ENCODE measurements at places on chromosomes 11 and 22.
A peak's percentile ranks its signal among the peaks of the same experiment; 100 is the strongest.

DNA sequence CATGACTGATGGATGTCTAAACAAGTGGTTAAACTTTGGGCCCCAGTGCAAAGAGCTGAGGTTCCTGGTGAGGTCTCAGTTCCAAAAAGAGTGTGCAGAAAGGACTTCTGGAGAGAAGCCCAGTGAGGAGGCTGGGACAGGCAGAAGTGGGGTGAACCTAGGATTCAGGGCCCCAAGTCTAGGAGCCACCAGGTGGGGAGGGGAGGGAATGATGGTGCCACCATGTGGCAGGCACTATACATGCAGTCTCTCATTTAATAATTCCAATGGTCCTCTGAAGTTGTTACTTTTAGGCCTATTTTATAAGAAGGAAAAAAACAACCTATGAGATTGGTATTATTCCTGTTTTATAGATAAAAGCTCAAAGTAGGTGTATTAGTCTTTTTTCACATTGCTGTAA lies 102.0 kb downstream of the INSC start:
- no peak for DNase-seq

DNA sequence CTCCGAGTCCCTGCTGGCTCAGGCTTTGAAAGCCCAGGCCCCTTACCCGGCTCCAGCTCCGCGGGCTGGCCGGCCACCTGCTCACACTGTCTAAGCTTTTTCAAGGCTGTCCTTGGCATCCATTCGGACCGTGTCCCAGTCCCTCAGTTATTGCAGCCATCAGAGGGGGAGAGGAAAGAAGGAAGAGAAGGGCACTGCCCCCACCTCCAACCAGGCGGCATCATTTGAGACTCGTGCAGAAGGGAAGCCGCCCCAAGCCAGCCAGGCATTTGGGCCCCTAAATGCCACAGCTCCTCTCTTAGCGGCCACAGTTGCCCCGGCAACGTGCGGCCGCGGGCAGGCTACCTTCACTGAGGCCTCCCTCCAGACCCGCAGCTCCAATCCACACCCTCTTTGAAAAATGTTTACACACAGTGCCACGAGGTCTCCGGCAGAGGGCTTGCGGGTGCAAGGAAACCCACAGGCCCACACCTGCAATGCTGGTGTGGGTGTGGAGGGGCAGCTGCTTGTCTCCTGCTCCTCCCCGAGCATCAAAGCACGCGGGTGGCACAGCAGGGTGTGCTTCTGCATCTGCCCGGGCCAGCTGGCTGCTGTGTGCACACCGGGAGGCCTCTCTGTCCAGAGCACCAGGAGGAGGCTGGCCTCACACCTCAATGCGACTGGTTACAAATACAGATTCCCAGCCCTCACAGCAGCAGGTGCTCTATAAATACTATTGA lies 124.4 kb downstream of the CTTN start:
- DNase-seq, result peak; percentile 90

DNA sequence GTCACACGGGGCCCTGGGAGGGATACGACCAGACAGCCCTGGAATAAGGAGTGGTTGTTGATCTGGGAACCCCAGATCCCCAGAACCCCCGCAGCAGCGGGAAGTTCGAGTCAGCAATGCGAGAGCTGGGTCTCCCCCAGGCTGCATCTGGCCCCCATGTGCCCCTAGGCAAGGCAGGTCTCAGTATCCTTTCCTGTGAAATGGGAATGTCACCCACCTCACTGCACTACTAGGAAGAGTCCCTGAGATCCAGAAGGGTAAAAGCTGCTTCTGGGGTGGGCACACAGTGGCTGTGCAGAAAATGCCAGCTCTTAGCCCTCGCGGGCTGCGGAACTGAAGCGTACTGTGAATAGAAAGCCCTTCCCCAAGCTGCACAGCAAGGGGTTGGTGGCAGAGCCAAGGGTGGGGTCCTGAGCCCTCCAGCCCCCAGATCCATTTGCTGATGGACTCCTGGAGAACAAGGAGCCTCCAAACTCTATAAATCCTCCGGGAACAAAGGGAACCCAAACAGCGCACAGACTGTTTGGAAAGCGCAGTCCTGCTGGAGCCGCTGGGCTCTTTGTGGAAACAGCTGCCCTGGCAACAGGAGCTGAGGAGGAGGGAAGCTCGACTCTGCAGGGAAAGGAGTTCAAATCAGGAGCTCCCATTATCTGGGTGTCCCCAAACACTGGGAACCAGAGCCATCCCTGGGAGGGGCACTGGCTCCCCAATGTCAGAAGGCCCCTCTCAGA lies 68.2 kb upstream of the SHISAL1 start:
- DNase-seq, result no peak

GRCh38 chr11:24356501-24356900 lies 140.4 kb upstream of the LUZP2 start:
- DNase-seq, result no peak

GRCh38 chr22:27474112-27474571 lies 327.4 kb downstream of the MN1 start:
- no peak for DNase-seq

- no peak for DNase-seq
These were observed 220.7 kb downstream of the SWAP70 start for GRCh38 chr11:9884601-9885000.

DNA sequence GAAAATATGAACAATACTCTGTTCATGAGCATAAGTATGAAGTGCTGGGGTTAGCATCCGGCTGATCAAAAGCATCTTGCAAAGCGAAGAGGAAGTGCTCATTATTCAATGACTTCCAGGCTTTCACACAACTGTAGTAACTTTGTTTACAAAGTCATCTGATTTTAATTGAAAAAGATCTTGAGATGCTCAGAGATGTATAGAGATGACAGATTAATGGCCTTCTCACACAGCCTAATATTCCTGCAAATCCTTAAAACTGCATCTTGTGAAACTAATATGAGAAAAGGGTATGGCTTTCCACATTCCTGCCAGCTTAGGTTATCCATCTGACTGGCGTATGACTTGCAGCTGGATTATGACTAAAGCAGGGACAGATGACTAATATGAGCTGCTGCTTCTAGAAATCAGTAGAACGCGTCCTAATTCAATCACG lies 125.4 kb downstream of the CASP12 start:
- DNase-seq, result no peak

- DNase-seq, result no peak
These were observed 91.5 kb upstream of the BLID start for GRCh38 chr11:122207505-122207904.

DNA sequence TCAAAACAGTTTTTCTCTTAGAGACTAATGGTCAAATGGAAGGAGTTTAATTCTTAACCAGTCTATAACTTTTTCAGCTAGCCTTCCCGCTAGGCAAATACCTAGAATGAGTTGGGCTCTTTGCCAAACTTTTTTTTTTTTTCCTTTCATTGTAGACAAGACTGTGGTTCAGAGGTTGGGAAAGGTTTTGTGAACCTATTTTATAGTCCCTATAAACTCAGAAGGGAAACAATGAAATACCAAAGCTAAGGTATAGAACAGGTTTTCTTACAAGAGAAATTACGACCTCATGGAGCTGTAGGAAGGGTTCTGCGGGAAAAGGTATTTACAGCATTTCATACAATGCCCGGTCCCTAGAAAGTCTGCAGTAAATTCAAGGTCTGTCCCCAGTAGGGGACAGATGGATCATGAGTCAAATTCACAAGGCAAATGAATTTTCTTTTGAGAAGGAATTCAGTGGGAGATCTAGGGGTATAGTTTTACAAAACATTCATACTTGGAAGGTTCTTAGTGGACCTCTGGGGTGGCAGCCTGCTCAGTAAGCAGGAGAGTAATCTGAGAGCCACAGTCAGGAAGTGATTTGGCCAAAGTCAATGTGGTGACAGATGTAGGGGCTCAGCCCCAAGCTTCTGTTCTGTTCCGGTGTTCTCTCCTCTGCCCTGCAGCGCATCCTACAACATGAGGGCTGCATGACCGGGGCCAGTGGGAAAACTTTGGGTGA lies 146.8 kb downstream of the DBX1 start:
- no peak for DNase-seq

DNA sequence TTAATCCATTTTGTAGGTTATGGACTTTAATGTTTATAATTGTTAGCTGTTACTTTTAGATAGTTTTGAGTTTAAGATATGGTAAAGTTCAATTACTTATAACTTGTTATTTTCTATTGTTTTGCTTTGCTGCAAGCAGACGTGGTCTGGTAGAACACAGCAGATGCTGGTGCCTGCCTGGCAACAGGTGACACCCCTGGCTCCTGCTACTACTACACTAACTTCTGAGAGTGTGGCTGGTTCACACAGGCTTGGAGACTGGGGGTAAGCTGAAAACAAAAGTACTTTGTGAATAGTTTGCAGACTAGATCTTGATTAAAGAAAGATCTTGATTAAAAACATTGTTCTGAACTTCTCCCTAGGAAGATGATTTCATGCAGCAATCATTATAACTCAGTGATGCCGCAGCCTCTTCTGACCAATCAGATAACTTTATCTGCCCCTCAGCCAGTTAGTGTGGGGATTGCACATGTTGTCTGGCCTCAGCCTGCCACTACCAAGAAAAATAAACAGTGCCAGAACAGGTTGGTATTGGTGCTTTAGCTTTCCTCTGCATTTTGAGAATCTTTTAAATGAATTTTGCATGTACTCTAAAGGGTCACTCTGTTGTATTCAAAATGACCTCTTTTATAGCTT lies 90.4 kb downstream of the HIPK3 start:
- DNase-seq, result no peak

DNA sequence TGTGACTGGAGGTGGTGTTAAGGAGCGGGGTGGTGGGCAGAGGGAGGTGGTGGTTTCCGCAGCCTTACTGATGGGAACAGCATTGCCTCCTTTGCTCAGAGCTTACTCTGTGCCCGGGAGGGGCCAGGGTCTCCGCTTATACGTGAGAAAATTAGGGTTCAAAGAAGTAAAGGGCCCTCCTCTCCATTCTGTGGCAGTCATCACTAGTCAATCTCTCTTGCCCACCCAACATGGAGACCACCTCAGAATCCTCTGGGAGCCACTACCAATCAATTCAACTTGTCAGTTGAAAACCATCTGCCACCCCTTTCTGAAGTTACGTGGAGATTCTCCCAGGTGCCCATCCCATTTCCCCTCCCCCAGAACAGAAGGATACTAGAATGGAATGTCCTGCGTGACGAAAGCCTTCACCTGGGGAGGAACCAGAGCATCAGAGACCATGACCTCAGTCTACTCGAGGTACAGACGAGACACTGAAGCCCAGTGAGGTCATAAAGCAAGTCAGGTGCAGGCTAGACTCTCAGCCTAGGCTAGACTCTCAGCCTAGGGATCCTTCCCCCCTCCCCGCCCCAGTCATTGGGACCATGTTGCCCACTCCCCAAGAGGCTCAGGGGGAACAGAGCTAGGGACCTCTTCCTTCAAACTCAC lies 2.0 kb downstream of the SELENOM start:
- DNase-seq, result no peak

GRCh38 chr22:44489817-44490216 lies 8.2 kb downstream of the RTL6 start:
- no peak for DNase-seq

GRCh38 chr22:28426346-28427132 lies 253.1 kb downstream of the TTC28 start:
- DNase-seq, result no peak

GRCh38 chr22:21068681-21069276 lies 23.0 kb downstream of the LRRC74B start:
- DNase-seq, result no peak

- no peak for DNase-seq
These were observed 859 bp upstream of the FGF19 start for GRCh38 chr11:69704508-69705253.

- DNase-seq, result no peak
These were observed 109.8 kb downstream of the WNT11 start for GRCh38 chr11:76096552-76096951.

- no peak for DNase-seq
These were observed 21.2 kb downstream of the CSF2RB start for GRCh38 chr22:36934418-36935312.

Measured in NCI-H187 treated with DMSO at 0.1 percent for 48 hours (cell line).